AG09309 (cell line): ENCODE measurements at places on chromosomes 13 and 19.
A peak's percentile ranks its signal among the peaks of the same experiment; 100 is the strongest.

- DNase-seq: no peak
Measured at GRCh38 chr19:16337809-16338469, 13.3 kb downstream of the KLF2 start.

DNA sequence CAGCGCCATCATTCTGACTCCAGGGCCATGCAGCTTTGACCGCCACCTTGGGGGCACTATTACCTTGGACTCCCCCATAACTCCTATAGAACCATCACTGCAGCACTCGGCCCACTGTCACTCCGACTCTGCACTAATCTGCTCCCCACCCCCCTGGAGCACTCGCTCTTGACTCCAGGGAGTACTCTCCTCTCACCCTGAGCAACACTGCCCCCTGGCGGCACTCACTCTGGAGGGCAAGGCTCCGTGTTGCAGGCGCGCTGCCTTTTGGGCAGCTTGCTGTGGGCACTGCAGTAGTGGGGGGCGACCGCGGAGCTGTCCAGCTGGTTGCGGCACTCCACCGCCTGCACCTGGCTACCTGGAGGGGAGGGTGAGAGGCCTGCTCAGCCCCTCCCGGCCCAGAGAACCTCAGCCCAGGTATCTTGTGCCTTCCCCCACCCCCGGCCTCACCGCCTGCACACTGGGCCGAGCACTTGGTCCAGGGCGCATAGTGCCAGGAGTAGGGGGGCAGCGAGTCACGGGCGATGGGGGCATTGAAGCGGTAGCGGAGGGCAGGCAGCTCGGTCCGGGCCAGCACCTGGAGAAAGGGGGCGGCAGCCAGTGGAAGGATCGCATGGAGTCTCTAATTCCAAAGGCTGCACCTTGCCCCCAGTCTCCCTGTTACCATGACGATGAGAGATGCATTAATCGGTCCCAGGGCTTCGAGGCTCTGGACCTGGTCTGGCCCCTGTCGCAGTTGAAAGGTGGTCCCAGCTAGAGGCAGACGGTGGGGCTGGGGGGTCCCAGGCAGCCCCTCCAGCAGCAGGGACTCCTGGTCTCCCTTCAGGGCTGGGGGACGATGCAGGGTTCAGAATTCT, 8.9 kb upstream of the MYO1F start:
- DNase-seq: no peak

GRCh38 chr19:6055013-6055795, 55.1 kb downstream of the RFX2 start:
- no peak for DNase-seq

- no peak for DNase-seq
Measured at GRCh38 chr13:109163037-109163379, 533.6 kb downstream of the MYO16 start.

- no peak for DNase-seq
Measured at GRCh38 chr13:44074611-44075010, 194.9 kb downstream of the LACC1 start.

GRCh38 chr13:46607768-46608564, 55.0 kb downstream of the LRCH1 start:
- no peak for DNase-seq

GRCh38 chr19:10332158-10332964, 968 bp downstream of the RAVER1 start:
- no peak for DNase-seq

- DNase-seq: no peak
Measured at GRCh38 chr13:46165485-46166223, 16.3 kb downstream of the LCP1 start.

DNA sequence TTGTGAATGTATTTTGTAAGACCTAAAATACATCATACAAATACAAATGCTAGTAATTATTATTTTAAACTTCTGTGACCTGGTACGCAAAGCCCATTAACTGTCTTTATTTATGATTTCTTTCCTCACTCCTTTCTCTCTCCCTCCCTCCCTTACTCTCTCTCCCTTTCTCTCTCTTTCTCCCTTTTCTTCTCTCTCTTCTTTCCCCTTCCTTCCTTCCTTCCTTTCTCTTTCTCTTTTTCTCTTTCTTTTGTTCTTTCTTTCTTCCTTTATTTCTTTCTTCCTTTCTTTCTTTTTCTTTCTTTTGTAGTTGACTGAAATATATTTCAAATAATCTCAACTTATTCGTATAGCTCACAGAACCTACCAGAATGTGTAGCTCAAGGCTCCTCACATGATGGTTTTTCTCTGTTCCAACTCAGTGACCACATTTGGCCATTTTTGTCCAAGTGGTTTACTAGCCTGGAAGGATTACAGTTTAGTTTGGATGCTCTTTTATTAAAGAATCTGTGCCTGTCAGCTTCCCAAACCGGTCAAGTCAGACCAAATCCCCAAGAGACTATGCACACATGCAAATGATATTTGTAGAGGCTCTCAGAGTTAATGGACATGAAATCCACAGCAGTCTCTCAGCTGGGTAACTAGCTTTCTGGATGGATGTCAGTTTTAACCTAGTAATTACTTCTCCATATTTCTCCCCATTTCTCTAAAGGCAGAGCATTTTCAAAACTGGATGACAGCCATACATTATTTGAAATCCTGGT, 71.7 kb downstream of the POSTN start:
- peak; percentile 85 for DNase-seq

DNA sequence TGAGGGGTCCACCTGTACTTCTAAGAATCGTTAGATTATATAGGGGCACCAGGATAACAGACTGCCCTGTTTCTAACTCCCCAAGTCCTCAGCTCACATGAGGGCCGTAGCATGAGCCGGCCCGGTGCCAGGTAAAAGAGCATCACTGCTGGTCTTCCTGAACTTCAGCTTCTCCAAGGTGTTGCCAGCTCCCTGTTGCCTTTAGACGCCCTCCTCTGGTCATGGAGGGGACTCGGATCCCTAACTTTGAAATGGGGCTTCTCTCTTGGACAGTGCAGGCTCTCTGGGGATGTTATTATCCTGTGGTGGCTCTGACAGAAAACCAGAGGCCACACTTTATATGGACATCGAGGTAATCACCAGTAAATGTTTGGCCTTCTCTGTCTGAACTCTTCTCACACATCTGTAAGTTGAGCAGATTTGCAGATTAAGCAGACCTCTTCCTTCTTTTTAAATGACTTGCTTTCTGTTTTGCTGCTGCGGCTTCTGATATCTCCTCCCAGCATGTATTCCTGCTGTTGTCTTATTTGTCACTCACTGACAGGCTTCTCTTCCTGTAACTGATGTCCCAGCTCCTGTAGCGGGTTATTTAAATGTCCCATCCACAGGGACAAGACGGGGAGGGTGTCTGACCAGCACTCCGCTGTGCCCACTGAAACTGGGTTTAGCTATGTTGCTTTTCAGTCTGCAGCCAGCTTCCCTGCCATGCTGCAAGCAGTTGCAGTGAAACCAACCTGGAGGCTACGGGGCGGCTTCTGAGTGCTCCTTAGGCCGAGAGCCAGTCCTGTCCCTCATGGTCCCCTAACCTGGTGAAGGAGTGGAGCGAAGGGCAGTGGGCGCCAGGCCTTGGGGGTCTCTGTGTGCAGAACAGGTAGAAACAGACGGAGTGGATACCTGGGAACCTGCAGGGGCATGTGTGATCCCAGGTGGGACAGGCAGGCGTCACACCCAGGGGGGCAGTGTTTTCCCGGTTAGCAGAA, 39.2 kb downstream of the TSSK6 start:
- DNase-seq: no peak

DNA sequence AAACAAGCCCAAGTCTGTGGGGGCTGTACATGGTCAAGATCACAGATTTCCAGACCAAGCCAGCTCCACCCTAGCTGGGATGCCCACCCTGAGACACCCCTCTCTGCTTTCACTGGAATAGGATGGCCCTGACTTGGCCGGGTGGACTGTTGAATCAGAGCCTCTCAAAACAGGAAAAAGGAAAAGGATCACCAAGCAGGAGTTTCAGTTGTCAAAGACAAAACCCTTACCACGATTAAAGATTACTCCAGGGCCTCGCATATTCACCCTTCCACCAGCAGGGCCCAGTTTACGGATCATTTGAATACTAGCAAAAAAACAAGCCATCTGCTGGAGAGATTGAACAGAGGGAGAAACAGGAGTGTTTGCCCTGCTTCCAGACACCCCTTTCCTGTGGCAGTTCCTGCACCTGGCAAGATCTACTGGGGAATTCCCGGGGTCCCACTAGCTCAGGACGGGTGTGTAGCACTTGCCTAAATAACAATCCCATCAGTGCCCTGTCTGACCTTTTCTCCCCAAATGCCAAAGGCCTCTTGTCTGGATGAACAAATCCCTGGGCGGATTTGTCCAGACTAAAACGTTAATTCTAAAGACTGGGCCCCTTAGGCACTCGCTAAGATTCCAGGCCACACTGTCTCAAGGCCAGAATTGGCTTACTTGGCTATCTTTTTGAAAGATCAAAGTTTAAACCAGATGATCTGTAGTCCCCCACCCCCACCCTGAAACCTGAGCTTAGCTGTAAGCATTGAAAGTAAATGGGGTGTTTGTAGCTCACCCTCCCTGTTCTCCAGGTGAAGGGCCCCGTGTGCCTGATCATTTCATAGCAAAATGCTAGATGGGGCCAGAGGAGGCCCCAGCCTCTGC, 38.4 kb downstream of the ACTN4 start:
- no peak for DNase-seq

GRCh38 chr13:46202188-46202795, 9.4 kb upstream of the LRRC63 start:
- DNase-seq: no peak

DNA sequence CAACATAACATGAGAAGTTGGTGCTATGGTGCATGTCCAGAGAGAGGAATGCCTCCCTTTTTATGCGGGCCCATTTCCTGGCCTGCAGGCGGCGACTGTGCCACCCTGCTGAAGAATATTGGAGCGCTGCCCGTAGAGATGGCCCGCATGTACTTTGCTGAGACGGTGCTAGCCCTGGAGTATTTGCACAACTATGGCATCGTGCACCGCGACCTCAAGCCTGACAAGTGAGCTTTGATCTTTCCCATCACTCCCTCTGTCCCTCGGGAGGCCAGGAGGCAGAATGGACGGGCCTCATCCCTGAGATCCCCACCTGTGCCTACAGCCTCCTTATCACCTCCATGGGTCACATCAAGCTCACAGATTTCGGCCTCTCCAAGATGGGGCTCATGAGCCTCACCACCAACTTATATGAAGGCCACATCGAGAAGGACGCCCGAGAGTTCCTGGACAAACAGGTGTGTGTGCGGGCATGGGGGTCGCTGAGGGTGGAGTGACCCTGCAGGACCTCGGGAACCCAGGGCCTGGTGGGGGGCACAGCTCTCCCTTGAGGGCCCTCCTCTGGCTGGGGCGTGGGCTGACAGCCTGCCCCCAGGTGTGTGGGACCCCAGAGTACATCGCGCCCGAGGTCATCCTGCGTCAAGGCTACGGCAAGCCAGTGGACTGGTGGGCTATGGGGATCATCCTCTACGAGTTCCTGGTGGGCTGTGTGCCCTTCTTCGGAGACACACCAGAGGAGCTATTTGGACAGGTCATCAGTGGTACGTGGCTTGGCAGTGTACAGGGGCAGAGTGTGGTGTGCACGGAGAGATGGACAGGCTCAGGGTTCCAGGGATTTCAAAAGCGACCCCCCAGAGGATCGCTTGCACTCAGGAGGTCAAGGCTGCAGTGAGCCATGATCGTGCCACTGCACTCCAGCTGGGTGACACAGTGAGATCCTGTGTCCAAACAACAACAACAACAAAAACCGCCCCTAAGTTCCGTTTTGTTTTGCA, 16.2 kb downstream of the DNASE2 start:
- DNase-seq: no peak

DNA sequence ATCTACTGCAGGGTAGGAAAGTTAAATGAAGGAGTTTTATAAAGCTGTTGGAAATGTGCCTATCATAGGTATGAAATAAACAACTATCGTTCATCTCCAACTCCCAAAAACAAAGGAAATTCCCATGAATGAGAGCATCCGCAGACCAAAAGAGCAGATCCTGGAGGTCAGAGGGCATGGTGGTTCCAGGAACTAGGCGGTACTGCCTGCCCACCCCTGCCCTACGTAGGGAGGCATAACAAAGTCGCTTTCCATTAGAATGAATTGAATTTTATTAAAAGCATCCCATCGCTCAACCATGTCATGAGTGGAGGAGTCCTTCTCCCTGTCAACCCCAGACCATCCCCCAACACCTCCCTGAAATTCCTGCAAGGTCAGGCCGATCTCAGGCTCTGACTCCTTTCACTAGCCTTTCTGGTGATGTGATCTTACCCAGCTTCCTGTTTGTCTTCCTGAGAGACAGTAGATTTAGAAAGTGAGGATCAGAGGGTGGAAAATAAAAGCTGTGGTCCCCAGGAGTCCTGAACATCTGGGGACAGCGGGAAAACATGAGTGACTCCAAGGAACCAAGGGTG, at the start of gene CLEC4M:
TSS of gene CLEC4M (plus strand) at position 525 of the 575 bp plus-strand sequence. CDS start at position 549, 24 bp downstream.
- DNase-seq: no peak

DNA sequence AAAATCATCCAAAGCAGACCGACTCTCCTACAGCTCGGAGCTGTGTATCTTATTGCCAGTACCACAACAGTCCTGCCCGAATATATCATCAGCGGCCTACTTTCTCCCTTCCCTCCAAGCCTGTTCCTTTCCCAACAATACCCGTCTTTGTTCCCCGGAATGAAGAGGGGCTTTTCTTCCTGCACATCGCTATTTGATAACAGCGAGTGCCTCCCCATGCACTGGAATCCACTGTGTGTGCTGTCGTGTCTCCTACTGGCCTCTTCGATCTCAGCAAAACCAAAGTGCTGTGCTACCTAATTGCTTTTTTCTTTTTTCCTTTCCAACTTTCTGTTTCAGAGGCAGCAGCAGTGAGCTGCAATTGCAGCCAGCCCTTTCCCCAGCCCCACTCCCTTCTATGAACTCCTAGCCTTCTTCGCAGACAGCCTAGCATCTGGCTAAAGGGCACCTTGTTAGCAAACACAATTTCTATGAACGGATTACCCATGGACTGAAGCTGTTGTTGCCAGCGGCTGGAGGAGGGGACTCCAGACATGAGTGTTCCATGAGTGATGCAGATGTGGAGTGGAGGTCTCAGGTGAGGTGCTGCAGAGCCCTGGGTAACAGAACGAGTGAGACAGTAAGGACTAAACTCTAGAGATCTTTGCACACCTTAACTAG, 43.4 kb downstream of the EFNB2 start:
- no peak for DNase-seq

DNA sequence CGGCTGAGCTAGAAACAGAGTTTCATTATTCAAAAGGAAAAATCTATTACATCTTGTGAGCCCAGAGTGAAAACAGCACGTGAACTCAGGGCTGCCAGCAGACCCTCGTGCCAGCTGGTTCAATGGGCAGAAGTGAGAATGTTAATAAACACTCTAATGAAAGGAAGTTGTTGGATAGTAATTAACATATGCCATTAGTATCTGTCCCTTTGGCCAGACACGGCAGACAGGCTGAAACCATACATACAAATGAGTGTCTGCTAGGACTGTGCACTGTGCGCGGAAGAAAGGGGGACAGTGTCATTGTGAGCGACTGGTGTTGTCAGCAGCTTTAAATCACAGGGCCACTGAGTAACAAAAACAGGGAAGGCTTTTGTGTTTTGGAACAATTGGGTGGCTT, 121.9 kb upstream of the TSC22D1 start:
- DNase-seq: no peak

DNA sequence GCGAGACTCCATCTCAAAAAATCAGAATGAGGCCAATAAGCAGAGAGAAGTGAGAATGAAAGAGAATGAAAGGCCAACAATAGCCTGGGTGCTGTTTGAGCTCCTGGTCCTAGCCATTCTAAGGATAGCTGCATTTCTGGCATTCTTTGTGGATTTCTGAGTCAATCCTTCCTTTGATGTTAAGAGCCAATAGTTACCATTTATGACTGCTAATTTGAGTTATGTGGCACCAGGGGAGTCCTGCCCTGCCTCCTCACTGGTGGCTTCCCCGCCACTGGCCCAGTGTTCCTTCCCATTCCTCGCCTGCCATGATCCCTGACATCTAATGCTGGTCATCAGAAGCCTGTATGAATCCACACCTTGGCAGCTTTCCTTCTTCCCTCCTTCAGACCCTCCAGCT, 991.2 kb downstream of the UQCRFS1 start:
- DNase-seq: no peak
